ENCODE measurements at places on chromosomes 1 and 21. TPM values are rescaled to one million over a fixed set of nuclear protein-coding genes. Genes with fewer than 3 reads are reported as not detected.

DNA sequence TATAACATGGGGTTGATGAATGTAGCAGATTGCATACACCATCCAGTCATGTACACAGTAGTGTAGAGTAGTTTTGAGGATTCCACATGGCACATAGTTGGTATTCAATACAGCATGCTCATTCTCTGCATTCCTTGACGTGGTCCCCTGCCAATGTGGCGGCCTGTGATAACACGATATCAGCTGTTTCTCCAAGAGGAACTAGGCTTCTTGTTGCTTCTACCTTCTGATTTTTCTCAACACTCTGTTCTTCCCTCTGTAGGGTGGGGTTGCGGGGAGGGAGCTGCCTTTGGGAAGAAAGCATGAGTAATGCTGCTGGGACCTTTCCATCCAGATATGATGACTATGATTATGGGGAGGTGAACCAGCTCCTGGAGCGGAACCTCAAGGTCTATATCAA, 19.4 kb downstream of the SESN2 start:
- DNase-seq, result no peak

GRCh38 chr1:228306275-228307217, 98.7 kb downstream of the OBSCN start:
- no peak for DNase-seq

CD1B gene
- total RNA-seq, result not detected

DNA sequence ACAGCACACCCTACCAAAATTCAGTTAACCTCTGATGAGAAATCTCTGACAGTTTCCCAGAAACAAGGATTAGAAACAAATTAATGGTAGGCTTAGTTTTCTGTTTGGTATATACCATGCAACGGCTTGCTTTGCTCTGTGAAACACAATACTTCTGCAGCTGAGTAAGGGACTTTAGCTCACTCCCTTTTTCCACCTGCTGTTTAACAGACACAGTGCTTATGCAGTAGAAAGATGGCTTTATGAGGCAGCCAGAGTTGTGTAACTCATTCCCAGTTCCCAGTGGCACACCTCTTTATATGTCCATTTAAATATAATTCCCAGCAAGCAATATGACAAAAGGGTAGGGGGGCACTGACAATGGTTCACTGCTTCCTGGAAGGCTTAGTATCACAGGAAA, 124.0 kb downstream of the PIGK start:
- no peak for DNase-seq

DNA sequence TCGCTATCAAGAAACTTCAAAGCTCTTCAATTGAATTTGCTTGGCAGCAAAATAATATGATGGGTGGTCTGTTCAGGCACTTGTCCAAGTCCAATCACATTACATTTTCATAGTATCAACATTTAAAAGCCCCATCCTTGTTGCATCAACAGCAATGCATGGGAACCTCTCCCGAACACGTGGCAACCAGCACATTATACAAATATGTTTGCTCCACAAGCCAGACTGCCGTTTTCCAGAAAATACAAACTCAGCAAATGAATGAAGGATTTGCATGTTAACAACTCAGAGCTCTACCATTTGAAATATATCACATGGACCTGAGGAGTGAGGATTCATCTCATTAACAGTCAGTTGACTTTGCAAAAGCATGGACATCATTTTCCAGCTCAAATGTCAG, 20.0 kb upstream of the LYPLAL1 start:
- DNase-seq, result no peak

GRCh38 chr1:53057127-53057526, 4.9 kb upstream of the PODN start:
- no peak for DNase-seq

CHML gene
- 3.2 TPM for total RNA-seq

- no peak for DNase-seq
Observed at GRCh38 chr1:172345077-172345476, 75.4 kb upstream of the C1orf105 start.

GRCh38 chr1:234961456-234962339, 166.9 kb downstream of the TOMM20 start:
- DNase-seq, result peak; percentile 83

SUSD4 gene
- total RNA-seq, result 35.3 TPM

- no peak for DNase-seq
Observed at GRCh38 chr21:45613396-45613795, 30.1 kb upstream of the PCBP3 start.

DNA sequence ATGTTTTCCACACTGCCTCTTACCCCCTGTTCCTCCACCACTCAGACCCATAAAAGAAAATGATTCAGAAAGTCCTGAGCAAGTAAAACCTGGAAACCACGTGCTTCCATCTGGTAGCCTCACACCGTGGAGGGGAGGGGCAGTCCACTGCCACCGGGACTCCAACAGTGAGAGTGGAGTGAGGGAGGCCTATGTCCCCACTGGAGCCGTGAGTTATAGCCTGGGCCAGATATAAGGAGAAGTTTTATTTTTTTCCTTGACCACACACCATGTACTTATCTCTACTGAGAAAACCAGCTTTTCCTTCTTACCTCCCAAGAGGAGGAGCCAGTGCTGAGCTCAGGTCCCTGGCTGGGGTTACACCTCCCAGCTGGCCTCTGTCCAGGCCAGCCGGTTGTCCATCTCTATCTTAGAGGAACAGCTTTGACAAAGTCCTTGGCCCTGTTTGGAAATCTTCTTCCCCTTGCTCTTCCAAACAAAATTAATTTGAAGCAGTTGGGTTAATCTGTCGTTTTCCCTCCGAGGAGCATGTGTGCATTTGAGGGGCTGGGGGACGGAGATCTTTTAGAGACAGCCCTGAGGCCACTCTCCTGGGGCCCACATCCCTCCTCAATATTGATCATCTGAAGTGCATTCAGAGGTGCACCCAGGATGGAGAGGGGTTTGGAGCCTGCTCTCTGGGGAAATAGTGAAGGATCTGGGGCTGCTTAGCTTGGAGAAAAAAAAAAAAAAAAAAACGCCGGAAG, 49.1 kb upstream of the SERBP1 start:
- DNase-seq, result peak; percentile 49

DNA sequence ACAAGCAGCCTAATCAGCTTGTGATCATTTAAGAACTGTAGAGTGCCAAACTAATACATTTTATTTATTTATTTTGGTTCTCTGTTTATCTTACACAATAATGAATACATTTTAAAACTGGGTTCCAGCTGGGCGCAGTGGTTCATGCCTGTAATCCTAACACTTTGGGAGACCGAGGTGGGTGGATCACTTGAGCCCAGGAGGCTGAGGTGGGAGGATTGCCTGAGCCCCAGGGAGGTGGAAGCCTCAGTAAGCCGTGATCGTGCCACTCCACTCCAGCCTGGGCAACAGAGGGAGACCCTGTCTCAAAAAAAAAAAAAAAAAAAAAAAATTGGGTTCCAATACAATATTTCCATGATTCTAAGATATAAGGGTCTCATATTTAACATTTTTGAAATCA, 9.2 kb downstream of the FBXO28 start:
- DNase-seq, result no peak

- no peak for DNase-seq
Observed at GRCh38 chr1:150566589-150567340, 12.6 kb downstream of the MCL1 start.

DNA sequence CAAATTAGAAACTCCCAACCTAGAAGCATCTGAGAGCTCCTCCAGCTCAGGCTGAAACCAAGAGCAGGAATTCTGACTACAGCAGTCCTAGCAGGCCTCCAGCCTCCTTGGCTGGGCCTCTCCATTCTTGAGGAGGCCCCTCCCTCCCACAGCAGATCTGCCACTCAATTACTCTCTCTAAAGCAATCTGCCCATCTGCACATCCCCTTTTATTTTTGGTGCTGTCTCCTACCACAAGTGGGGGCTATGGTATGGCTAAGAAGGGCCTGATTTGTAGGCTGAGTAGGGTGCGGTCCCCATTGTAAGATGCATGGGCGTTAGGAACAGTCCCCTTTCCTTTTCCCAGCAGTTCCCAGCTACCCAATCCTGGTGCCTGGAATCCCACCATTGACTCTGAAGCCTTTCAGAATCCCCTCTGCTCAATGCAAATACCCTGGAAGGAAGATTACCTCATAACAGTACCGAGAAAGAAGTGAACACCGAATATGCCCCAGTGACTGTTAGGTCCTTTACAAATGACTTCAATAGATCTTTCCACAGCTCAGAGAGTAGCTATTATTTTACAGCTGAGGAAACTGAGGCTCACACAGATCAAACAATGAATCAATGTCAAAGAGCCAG, 11.6 kb upstream of the TTC39A start:
- DNase-seq, result no peak

- DNase-seq, result no peak
Observed at GRCh38 chr21:45333583-45334121, 46.0 kb upstream of the POFUT2 start.

DNA sequence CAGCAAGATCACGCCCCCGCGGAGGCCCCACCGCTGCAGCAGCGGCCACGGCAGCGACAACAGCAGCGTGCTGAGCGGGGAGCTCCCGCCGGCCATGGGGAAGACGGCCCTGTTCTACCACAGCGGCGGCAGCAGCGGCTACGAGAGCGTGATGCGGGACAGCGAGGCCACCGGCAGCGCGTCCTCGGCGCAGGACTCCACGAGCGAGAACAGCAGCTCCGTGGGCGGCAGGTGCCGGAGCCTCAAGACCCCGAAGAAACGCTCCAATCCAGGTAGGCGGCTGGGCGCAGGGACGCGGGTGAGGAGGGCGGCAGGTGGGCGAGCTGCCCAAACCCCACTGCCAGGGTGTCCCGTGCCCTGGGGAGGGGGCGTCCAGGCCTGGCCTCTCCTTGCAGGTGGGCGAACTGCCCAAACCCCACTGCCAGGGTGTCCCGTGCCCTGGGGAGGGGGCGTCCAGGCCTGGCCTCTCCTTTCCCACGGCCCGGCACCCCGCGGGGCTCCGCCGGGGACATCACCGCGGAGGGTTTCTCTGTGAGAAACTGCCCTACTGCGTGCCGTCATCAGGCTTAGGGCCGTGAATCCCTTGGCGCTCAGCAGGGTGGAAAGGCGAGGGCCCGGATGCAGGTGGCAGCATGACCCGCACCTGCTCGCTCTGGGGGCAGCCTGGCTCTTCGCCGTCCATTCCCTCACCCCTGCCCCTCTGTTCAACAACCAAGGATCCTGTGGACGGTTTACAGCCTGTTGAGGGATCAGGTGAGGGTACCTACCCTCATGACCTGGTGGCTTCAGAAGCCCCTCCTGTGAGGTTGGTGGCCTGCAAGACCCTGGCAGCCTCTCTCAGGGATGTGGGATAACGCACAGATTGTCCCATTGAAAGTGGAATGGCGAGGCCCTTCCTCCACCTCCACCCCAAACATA, 534.0 kb downstream of the KIF26B start:
- no peak for DNase-seq

LCE1C gene
- total RNA-seq, result not detected

DNA sequence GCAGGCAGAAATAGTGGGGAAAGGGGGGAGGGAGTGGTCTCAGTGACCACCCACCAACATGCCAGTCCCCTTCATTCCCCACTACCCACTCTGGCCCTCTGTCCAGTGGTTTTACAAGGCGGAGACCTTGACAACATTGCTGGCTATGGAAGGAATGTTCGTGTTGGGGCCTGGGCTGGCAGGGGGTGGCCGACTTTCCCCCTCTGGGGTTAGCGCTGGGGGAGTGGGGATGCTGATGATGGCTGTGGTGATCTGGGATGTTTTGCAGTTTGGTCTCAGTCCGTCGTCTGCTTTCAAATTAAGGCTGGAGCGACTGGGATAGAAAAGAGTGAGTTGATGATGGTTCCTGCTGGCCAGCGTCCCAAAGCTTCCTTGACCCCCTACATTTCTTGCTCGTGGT, 20.3 kb downstream of the DDX20 start:
- no peak for DNase-seq

GRCh38 chr1:184214128-184214527, 162.6 kb downstream of the TSEN15 start:
- no peak for DNase-seq

DNA sequence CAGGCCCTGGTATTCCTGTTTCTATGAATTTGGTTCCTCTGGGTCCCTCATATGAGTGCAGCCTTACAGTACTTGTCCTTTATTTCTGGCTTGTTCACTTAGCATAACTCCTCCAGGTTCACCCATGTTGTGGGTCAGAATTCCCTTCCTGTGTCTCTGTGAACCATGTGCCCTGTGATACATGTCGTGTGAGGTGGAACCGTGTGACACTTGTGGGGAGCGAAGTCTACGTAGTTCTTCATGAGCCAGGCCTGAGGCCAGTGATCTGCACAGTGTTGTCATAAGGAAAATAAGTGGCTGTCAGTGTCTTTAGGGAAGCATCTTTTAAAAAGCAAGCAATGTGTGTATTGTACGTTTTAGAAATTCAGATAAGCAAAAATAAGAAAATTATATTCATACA, 122.8 kb downstream of the GALNT2 start:
- DNase-seq, result peak; percentile 13

SPRR2F gene
- total RNA-seq, result not detected

AMY1C gene
- not detected for total RNA-seq

DNA sequence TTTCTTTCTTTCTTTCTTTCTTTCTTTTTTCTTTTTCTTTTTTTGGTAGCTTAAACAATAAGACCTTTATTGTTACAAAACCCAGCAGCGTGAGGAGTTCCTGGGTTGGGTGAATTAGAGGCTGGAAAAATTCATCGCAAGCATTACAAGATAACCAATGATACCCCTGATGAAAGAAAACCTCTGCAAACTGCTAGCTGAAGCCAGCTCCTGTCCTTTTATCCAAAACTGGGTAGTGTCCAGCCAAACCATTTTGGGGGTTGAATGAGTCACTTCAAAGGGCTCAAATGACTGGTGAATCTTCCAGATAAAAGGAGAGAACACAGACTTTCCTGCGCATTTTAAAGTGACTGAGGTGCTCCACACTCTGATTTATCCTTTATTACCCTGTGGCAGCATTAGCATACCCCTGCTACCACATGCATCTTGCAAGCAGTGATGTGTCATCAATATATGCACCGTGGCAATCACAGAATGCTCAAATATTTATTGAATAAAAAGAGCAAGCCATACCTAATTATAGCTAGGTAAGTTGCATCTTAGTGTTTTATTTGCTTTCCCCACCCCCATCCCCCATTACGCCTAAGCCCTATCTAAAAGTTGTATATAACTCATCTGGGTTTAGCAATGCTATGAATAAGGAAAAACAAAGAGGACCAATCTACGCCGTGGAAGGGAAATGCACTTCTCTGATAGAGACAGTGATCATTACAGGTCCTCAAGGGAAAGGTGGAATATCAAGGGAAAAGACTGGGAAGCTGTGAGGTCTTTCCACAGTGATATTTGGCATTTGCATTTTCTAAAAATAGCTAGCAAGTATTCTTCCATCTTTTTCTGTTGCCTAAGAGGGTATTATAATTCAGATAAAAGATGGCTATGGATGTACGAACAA, 32.4 kb upstream of the CEP350 start:
- DNase-seq, result no peak

EFNA1 gene
- 16.9 TPM for total RNA-seq

- DNase-seq, result no peak
Observed at GRCh38 chr1:219161371-219161770, 12.3 kb upstream of the LYPLAL1 start.

HAO2 gene
- total RNA-seq, result 0.73 TPM

GRCh38 chr1:176768532-176768931, 305.6 kb downstream of the PAPPA2 start:
- DNase-seq, result no peak
